Stimulated activated naive CD8-positive, alpha-beta T cell treated with anti-CD3 and anti-CD28 coated beads, Interleukin-15, amount 100 ng/mL, for 72 hours (primary cell): ENCODE measurements at places on chromosomes 7 and 10.

GRCh38 chr7:129924602-129925001 is 28.2 kb downstream of the UBE2H start:
- DNase-seq = no peak

DNA sequence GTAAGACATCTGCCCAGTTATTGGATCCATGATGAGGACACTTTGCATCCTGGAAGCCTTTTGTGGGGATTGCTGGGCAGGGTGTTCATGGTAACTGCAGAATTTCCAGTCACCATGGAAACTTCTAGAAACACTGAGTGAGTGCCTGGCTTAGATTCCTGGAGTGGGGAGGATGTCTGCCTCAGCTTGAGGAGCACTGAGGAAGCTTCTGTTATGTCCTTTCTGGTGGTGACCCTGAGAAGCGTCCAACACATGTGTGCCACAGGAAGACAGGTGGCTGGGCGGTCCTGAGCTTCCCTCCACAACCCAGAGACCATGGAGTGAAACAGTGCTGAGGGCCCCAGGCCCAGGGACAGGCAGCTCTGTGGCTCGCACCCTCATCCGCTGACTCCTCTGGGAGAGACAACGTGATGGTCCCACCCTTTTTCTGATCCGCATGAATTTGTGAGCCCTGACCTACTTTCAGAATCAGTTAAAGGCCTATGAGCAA is 191.8 kb upstream of the CXCL12 start:
- no peak for DNase-seq

GRCh38 chr10:96764425-96765060 is 44.2 kb upstream of the PIK3AP1 start:
- no peak for DNase-seq

DNA sequence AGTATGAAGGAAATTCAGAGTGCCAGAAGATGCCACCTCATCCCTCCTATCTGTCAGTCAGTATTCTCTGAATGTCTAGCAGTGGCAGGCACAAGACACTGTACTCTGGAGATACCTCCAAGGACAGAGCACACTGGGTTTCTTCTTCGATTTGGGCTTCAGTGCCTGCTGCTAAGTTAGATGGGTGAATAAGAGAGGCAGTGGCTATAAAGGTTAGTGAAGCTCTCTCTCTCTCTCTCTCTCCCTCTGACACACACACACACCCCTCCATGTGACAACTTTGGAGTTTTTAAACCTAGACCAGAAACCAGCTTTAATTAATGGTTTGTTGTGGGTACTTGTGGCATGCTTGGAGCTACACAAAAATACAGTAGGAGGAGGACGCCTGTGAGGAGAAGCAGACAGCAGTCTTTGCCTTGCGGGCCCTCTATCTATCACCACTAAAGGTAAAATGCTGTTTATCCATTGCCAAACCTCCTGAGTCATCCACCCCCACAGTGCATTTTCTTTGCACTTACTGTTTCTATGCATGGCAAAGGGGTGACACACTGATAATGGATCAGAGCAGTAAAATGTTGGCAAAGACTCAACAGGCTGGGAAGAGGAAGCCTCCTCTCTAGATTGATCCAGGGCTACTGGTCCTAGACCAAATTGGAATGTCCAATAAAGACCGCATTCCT is 102.5 kb downstream of the TRIL start:
- no peak for DNase-seq

DNA sequence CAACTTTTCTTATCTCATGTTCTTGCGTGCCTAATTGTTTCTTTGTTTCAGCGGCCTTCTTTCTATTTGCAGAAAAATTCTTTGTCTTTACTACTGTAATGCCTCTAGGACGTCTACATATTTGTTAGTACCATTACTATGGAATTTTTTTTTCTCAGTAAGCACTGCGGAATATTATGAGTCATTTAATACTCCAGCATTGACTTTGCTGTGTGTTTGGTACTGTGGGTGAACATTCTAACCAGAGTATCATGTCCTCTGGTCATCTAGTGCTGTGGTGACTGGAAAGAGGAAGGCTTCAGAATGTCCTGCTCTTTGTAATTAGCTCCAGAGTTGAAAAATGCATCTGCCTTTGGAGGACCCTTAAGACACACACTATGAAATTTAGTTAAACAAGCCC is 58.5 kb upstream of the FERD3L start:
- no peak for DNase-seq

DNA sequence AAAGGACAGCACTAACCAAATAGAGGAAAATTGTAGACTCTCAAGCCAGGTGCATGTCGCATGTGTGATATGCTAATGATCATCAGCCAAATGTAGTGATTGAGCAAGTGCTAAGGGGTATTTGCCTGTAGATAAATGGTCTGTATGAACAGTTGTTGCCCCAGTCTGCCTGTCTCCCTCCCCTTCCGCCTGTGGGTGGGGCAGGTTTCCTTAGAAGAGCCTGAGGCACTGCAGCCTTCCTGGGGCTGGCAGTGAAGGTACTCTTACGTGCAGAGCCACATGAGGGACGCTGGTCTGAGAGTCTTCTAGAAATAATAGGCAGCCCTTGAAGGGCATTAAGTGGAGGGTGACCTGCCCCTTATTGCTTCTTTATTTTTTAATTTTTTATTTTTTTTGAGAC is 152.1 kb downstream of the SNX10 start:
- DNase-seq = no peak
